Left renal pelvis (tissue), 4 donors: ENCODE measurements at places on chromosomes 1 and 21.

- no peak for DNase-seq
Measured at GRCh38 chr1:64917328-64917861, 49.0 kb downstream of the JAK1 start.

GRCh38 chr1:211118407-211119102, 15.4 kb downstream of the KCNH1 start:
- DNase-seq: no peak

DNA sequence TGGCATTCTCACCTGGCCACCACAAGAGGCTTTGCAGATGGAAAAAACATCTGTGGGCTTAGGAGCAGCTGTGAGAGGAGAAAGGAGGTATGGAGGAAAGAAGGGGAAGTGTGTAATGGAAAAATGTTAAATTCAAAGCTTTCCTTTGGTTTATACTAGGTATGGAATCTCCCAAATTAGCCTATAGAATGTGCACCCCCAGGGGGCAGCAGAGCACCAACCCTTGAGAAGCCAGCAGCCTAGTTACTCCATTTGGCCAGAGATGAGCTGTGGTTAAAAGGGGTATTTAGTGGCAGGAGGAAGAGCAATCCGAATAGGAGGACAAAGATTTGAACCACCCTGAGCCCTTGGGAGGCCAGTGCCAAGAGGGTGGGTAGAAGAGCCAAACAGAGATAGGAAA, 97.5 kb upstream of the CTTNBP2NL start:
- DNase-seq: no peak

- no peak for DNase-seq
Measured at GRCh38 chr1:224739997-224740684, 124.0 kb downstream of the CNIH3 start.

DNA sequence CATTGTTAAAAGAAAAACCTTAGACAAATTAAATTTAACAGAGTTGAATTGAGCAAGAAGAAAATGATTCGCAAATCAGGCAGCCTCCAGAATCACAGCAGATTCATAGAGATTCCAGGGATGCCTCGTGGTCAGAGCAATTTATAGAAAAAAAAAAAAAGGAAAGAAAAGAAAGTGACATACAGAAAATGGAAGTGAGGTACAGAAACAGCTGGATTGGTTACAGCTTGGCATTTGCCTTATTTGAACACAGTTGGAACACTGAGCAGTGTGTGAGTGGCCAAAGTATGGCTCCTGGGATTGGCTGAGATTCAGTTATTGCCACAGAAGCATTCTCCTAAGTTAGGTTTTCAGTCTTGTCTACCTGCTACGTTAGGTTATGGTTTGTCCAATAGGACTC, 9.1 kb upstream of the C21orf91 start:
- DNase-seq: no peak

DNA sequence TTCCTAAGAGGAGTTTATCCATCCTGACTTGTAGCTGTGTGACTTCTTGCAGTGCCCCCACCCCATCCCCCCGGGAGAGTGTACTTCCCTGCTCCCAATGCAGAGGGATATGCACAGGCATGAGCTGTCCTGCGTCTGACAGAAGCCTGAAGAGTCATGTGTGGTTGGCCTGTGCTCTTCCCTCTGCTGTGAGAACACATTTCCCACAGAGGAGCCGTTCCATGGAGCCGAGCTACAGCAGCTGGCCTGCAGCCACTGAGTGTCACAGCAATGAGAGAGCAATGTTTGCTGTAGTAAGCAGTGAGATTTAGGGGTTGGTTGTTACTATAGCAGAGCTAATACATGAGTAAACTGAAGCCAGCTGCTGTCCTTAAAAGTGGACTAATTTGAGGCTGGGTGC, 22.0 kb downstream of the PARS2 start:
- no peak for DNase-seq

DNA sequence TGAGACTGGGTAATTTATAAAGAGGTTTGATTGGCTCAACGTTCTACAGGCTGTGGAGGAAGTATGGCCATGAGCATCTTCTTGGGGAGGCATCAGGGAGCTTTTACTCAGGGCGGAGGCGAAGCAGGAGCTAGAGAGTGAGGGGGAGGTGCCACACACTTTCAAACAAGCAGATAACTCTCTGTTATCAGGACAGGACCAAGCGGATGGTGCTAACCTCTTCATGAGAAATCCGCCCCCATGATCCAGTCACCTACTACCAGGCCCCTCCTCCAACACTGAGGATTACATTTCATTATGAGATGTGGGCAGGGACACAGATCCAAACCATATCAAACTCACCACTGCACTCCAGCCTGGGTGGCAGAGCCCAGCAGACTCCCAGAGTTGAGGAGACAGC, 11.5 kb upstream of the LRRC47 start:
- DNase-seq: no peak

DNA sequence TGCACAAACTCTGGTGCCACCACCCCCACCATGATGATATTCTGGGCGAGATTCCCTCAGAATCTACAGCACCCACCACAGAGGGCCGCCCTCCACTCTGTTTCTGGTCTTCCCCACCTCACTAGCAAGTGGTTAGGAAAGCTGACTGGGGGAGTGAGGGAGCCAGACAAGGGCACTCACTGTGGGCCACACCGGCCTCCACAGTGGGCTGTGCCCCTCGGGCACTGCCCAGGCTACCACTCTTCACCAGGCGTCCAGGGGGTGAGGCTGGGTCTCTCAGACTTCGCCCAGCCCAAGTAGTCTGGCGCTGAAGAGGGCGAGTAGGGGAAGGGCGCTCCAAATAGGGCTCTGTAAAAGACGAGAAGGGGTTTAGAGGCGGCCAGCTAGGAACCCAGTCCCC, 11.2 kb upstream of the GATAD2B start:
- DNase-seq: no peak

DNA sequence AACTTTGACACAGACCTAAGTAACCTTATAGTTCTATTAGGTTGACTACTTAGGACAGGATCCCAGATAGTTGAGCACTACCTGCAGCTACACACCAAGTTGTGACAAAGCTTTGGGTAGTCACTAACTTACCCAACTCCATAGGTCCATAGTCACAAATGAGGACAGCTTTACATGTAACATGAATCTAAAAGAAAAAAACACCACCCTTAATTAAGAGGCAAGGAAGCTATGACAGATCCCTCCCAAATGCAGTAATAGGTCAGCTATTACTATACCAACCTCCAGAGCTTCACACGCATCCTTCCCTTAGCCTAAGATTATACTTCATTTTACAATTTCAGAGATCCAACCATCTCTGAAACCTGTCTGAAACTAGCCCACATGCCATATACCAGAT, 12.7 kb upstream of the RAB42 start:
- no peak for DNase-seq

DNA sequence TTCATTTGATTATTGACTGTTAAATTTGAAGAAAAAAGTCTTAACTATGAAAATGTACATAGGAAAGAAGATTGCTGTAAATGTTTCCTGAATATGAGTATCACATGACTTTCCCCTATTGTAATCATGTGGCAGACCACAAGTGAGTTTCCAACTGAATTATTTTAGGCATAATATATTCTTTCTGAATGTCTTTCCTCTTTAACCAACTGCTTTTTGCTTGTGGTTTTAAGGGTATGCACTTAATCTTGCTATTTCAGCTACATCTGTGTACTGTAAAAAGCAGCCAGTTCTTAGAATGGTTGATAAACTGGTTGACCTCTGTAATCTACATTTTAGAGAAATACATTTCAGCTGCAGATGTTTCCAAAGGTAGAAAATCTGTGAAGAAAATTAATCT, 400.7 kb downstream of the NEGR1 start:
- no peak for DNase-seq

GRCh38 chr1:109923946-109924275, 13.3 kb downstream of the CSF1 start:
- no peak for DNase-seq

DNA sequence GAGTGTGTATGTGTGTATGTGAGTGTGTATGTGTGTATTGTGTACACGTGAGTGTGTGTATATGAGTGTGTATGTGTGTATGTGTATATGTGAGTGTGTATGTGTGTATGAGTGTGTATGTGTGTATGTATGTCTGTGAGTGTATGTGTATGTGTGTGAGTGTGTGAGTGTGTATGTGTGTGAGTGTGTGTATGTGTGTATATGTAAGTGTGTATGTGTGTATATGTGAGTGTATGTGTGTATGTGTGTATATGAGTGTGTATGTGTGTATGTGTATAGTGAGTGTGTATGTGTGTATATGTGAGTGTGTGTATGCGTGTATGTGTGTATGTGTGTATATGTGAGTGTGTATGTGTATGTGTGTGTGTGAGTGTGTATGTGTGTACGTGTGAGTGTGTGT, 49.2 kb downstream of the GREM2 start:
- no peak for DNase-seq

DNA sequence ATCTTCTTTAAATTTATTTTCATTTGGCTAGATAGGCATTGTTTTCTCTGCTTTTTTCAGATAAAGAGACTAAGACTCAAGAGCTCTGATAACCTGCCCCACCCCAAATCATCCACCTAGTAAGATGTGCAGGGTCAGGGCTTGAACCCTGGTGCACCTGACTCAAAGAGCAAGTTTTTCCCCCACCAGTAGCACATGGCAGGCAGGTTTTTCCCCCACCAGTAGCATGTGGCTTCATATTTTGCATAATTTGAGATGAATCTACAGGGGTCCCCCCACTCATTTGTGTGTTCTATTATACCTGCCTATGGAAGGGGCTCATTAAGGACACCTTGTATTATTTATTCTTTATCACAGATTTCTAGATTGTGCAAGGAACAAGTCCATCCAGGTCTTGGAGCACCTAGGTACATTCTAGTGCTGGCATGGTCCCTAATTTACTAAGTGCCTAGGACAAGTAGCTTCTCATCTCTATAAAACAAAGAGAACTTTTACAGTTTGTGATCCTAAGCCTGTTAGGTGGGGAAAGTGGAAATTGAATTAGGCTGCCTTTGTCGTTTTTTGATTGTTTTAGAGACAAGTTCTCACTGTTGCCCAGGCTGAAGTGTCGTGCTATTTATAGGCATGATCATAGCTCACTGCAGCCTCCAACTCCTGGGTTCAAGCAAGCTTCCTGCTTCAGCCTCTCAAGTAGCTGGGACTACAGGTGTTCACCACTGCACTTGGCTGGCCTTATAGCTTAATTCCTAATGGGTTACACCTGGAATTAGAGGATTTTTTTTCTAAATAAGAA, 13.2 kb upstream of the CTSE start:
- no peak for DNase-seq

GRCh38 chr1:57300186-57300585, 123.7 kb downstream of the DAB1 start:
- DNase-seq: no peak

- no peak for DNase-seq
Measured at GRCh38 chr1:17109892-17110554, 9.2 kb downstream of the PADI2 start.

- peak; percentile 79 for DNase-seq
Measured at GRCh38 chr21:42461881-42462877, 33.8 kb downstream of the RSPH1 start.

GRCh38 chr1:239427712-239428111, 41.3 kb downstream of the CHRM3 start:
- DNase-seq: no peak

GRCh38 chr1:200654660-200655059, 15.0 kb downstream of the DDX59 start:
- no peak for DNase-seq

DNA sequence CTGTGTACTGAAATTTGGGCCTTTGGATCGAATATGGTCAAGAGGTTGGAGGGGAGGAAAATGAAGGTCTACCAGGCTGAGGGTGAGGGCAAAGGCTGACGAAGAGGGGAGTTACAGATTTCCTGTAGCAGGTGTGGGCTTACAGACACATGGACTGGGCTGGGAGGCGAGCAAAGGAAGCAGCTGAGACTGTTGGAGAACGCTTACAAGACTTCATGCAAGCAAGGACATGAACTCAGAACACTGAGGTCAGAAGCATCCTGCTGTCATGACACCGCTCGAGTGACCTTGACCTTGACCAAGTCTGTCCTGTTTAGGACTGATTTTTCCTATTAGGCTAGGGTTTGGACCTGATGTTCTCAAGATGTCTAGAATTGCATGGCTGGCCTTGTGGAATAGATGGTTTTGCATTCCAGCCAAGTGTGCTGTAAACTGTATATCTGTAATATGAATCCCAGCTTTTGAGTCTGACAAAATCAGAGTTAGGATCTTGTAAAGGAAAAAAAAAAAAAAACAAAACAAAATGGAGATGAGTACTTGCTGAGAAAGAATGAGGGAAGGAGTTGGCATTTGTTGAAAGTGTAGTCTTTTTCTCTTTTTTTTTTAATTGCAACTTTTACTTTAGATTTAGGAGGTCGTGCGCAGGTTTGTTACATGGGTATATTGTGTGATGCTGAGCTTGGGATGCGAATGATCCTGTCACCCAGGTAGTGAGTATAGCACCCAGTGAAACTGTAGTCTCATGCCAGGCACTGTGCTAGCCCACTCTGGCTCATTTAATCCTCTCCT, 5.8 kb downstream of the ELF3 start:
- no peak for DNase-seq

DNA sequence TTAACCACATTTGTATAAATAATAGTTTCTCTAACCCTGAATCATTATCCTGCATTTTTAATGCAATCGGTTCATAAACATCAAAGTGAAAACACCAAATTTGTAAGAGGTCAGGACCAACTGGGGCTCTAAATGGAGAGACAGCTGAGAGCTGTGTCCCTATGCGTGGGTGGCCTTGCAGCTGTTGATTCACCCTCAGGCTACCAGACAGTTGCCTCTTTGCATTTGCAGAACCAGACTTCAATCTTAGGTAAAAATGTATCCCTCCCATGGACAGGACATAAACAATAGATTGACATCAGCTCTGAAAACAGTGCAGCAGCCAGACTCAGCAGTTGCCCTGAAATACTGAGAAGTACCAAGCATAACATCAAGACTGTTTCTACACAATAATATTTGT, 8.8 kb upstream of the TGFB2 start:
- no peak for DNase-seq

GRCh38 chr1:223730479-223731132, 18.3 kb downstream of the CAPN2 start:
- no peak for DNase-seq

- no peak for DNase-seq
Measured at GRCh38 chr1:38305666-38306065, 259.1 kb upstream of the POU3F1 start.

DNA sequence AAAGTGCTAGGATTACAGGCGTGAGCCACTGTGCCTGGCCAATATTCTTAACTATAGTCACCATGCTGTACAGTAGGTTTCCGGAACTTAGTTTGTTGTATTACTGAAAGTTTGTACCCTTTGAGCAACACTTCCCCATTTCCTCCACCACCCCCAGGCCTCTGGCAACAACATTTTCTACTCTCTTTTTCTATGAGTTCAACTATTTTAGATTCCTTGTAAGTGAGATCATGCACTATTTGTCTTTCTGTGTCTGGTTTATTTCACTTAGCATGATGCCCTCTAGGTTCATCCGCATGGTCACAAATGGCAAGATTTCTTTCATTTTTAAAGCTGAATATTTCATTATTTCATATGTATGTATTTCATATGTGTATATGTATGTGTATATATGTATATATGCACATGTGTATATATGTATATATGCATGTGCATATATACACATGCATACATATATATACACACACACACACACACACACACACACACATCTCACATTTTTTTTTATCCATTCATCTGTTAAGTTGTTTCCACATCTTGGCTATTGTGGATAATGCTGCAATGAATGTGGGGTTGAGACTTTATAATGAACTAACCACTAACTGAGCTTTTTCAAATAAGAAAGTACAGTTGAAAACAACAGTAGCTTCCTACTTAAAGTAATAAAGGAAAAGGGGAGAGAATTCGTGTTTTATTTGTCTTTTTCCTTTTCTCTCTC, 256.8 kb upstream of the C1orf105 start:
- DNase-seq: no peak
